Activated T-cell treated with anti-CD3 and anti-CD28 coated beads for 48 hours (primary cell): ENCODE measurements at places on chromosomes 5 and 9.
A peak's percentile ranks its signal among the peaks of the same experiment; 100 is the strongest.

GRCh38 chr5:178668579-178668978, 41.7 kb upstream of the CLK4 start:
- no peak for DNase-seq

- no peak for DNase-seq
Observed at GRCh38 chr9:94760660-94761059, 34.2 kb downstream of the AOPEP start.

- no peak for DNase-seq
Observed at GRCh38 chr5:109100971-109101370, 308.8 kb downstream of the PJA2 start.

DNA sequence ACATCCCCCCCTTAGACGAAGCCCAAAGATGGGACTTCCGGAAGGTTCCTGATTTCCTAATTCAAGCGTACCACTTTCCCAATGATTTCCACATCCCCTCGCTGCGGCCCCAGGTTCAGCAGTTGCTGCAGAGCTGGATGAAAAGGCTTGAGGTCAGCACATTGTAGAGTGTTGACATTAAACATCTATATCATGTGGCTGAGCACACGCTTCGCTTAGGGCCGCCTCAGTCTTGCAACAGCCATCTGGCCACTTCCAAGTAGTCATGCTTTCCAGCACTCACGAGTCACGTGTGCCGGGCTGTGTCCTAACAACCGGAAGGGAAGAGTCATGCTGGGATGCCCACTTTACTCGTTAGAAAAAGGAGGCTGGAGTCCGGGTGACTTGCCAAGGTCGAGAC, 340.6 kb upstream of the IRX4 start:
- DNase-seq = no peak

- peak; percentile 70 for DNase-seq
Observed at GRCh38 chr5:67166460-67167285, 29.9 kb downstream of the CD180 start.

DNA sequence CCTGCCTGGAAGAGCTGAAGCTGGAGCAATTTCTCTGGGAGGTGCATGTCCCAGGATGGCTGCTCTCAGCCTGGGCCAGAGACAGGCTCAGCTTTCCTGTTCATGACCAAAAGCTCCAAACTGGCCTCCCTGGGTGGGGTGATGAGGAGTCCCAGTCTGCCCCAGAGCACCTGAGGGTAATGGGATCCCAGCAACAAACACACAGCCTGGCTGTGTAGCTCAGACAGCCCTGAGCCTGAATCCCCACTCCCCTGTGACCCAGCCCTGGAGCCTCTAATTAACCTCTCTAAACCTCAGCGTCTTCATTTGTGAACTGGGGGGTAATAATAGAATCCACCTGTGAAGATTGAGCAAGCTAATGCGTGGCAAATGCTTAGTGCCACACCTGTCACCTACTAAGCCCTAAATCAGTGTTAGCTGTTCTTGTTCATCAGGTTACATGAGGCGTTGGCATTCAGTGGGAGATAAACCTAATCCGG, 67.5 kb downstream of the HSPA4 start:
- DNase-seq = no peak

GRCh38 chr5:173451031-173451430, 122.8 kb upstream of the STC2 start:
- DNase-seq = no peak

GRCh38 chr9:136958473-136958872, 6.4 kb downstream of the LCN12 start:
- DNase-seq = no peak

DNA sequence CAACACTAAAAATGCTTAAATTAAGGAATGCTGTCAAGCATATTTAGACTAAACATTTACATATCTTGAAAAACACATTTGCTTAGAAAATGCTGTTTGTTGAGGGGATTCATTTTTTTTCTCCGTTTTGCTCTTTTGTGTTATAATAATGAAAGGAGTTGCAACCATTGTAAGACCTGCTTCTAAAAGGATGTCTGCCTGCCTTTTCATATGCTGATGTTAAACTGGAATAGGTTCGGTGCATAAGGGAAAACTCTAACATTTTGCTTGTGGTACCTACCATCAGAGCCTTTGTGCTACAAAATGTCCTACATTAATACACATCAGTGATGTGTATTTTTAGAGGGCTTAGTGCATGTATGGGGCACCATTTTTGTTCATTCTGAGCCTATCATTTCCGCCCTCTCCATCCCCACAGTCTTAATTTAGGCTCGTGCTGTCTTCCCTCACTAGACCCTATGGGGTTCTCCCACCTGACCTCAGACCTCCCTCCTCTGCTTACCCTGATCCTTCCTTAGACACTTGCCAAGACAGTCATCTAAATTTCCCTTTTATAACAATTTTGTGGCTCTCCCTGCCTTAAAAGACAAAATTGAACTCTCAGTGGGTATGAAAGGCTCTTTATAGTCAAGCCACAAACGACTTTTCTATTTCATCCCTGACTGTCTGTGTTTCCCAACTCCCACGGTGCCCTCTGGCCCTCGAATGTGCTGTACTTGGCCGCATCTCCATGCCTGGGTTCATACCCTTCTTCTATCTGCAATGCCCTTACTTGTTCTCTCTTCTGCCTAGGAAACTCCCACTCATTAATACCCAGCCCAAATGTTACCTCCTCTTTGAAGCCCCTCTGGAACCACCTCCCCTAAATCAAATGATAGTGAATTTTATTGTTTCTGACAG, 61.2 kb downstream of the CMYA5 start:
- no peak for DNase-seq

DNA sequence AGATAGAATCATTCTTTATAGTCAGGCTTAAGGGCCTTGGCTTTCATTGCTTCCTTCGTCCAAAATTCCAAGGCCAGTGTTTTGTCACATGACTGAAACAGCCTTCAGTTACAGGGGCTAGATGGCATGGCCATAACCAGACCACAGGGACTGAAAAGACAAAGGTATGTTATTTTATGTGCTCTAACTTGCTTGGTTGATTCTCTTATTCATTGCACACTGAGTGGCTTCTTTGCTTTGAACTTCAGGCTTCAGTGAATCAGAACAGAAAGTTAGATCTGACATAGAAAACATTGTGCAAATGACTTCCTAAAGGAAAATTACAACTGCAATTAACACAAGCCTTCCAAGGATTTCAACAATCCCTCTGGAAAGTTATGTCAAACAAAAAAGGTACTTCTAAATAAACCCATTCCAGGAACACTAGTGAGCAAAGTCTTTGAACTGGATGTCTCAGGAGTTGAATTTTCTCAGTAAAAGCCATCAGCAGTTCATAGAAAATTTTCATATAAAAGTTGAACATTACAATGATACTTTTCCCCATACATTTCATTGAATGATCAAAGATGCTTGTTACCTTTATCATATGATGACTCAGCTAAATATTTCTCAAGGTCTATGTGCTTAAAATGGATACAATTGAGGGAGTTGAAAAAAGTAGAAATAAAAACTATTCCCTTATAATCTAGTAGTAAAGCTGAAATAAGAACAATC, 355.3 kb downstream of the TMEM232 start:
- no peak for DNase-seq

DNA sequence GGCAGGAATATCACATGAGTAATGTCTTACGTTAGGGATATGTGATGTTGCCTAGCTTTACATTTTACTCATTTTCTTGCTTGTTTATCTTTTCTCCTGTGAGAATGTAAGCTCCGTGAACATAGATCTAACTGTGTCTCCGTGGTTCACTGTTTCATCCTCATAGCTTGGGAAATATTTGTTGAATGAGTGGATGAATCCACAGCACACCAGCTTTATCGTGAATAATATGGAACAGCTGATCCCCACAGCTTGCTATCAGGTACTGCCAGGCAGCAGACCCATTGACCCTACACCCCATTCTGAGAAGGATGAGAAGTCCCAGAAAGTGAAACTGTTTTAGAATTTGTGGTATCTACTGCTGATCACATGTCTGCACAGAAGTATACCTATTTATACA, 106.8 kb upstream of the FBN2 start:
- DNase-seq = no peak

GRCh38 chr5:2701592-2701991, 49.9 kb downstream of the IRX2 start:
- DNase-seq = no peak

DNA sequence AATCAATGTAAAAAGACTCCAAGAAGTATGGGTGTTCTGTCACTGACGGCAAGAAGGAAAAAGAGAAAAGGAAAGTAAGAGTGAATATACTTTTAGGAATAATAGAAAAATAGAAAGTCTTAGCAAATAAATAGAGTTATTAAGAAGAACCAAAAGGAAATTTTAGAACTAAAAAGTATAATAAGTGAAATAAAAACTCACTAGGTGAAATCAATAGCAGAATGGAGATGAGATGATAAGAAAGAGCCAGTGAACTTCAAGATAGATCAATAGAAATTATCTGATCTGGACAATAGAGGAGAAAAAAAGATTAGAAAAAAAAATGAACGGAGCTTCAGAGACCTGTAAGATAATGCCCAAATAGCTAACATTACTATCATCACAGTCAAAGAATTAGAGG, 31.6 kb upstream of the ANXA6 start:
- DNase-seq = no peak

GRCh38 chr9:128615571-128615970, 41.1 kb downstream of the DYNC2I2 start:
- no peak for DNase-seq

DNA sequence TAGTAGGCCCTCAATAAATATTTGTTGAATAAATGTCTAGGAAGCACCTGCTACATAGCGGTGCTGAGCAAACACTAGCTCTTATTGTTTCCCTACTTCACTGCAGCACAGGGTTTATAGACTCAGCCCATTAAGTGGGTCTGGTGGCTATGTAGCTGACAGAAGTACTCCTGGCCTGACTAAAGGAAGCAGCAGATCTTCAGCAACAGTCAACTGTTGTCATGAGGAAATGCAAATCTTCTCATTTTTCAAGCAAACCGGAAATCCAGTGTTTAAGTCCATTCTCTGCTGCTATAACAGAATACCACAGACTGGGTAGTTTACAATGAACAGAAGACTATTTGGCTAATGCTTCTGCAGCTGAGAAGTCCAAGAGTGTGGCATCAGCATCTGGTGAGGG, 2.8 kb upstream of the TEX10 start:
- DNase-seq = no peak

DNA sequence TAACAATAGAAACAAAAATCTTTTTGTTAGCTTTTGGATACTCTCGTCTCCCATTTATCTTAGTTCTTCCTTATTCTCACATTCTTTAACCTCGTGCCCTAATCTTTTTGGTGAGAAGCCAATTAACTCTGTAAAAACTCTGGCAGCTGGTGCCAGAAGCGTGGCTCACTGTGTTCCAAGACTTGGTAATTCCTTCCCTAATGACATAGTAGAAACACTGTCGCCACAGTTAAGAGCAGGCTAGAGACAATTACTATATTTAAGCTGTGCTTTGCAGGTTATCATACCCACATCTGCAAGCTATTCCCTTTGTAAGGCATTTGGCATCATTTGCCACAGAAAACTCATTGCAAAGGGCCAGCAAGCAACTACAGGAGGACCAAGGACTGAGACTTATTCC, 160.9 kb upstream of the PIK3R1 start:
- DNase-seq = no peak
